Activated naive CD4-positive, alpha-beta T cell treated with anti-CD3 and anti-CD28 coated beads for 36 hours (primary cell): ENCODE measurements at places on chromosomes 2 and 18. TPM values are rescaled to one million over a fixed set of nuclear protein-coding genes. Genes with fewer than 3 reads are reported as not detected.

The SP140 gene
- 95.1 TPM for total RNA-seq

The ADCYAP1 gene
- not detected for total RNA-seq

The BABAM2 gene
- 47.2 TPM for total RNA-seq

The SNTG2 gene
- 1.0 TPM for total RNA-seq

The REG1B gene
- not detected for total RNA-seq

The PLCL1 gene
- total RNA-seq: 3.3 TPM

The KATNAL2 gene
- 0.45 TPM for total RNA-seq

The DUSP2 gene
- 429 TPM for total RNA-seq

The CPSF3 gene
- 64.5 TPM for total RNA-seq

The WDFY1 gene
- total RNA-seq: 39.9 TPM

The VWA3B gene
- total RNA-seq: not detected

The HTR2B gene
- not detected for total RNA-seq

The C2orf92 gene
- total RNA-seq: 2.7 TPM

The SIX3 gene
- not detected for total RNA-seq

The FSIP2 gene
- 0.14 TPM for total RNA-seq

The USP37 gene
- total RNA-seq: 21.7 TPM

The GATA6 gene
- not detected for total RNA-seq

The FOXI3 gene
- total RNA-seq: not detected

The PTPRN gene
- not detected for total RNA-seq

The RNF125 gene
- total RNA-seq: 11.4 TPM

The HOXD12 gene
- not detected for total RNA-seq

The GCG gene
- not detected for total RNA-seq

The CD8B gene
- 0.94 TPM for total RNA-seq

The TOGARAM2 gene
- 1.2 TPM for total RNA-seq

The RAB10 gene
- total RNA-seq: 84.2 TPM

The CYS1 gene
- not detected for total RNA-seq

The HJURP gene
- 129 TPM for total RNA-seq

The POTEI gene
- not detected for total RNA-seq

The KCNK3 gene
- total RNA-seq: not detected

The AP1S3 gene
- total RNA-seq: 10.7 TPM

The SPR gene
- total RNA-seq: 8.4 TPM

The CDKL4 gene
- not detected for total RNA-seq

The POTEC gene
- not detected for total RNA-seq

The IFIH1 gene
- total RNA-seq: 34.6 TPM
